Muscle of arm (tissue), 14 donors: ENCODE measurements at places on chromosomes 2 and 18. TPM values are rescaled to one million over a fixed set of nuclear protein-coding genes. Genes with fewer than 3 reads are reported as not detected.

Gene NAT8
- polyA plus RNA-seq = 0.23 TPM

Gene DOK6
- 4.7 TPM for polyA plus RNA-seq

Gene SRD5A2
- not detected for polyA plus RNA-seq

Gene VIT
- polyA plus RNA-seq = 3.8 TPM

Gene PSMA8
- polyA plus RNA-seq = not detected

Gene AFF3
- polyA plus RNA-seq = 3.7 TPM

Gene TNFRSF11A
- polyA plus RNA-seq = 3.5 TPM

Gene SULT1C4
- polyA plus RNA-seq = 16.7 TPM

DNA sequence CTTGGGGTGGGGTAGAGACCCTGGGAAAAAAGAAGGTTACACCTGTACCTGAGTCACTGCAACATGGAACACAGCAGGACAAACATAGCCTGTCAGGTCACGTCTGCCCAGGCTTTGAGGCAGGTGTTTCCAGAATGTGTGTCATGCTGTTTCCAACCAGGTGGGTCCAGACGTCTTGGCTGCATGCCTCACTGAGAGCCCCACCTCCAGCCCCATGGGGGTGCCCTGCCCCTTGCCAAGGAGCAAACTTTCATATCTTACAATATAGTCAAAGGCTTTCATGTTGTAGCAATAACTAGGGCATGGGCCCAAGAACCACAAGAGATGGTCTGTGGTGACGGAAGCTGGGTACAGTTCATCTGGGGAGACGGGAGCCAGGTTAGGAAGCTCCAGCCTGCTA lies 499.7 kb downstream of the BCL11A start:
- no peak for DNase-seq

DNA sequence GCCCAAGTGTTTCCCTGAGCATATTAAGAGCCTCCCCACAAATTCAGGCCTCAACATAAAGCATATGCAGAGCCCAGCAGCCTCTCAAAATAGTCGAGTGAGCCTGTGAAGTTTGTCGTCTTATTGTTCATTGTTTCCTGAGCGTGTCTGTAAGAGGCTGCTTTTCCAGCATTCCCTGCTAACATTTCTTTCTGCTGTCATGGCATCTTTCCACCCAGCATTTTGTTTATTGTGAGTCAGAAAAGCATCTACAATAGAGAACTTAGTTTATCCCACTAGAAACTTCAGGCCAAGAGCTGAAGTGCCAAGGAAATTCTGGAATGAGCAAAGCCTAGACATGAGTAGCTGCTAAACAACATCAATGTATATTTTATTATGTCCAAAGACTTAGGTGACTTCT lies 46.3 kb upstream of the STAM2 start:
- DNase-seq = peak; percentile 74

GRCh38 chr2:233443511-233444183 lies 89.4 kb downstream of the DGKD start:
- DNase-seq = peak; percentile 80

GRCh38 chr2:161223139-161223732 lies 63.0 kb downstream of the TANK start:
- peak; percentile 39 for DNase-seq

DNA sequence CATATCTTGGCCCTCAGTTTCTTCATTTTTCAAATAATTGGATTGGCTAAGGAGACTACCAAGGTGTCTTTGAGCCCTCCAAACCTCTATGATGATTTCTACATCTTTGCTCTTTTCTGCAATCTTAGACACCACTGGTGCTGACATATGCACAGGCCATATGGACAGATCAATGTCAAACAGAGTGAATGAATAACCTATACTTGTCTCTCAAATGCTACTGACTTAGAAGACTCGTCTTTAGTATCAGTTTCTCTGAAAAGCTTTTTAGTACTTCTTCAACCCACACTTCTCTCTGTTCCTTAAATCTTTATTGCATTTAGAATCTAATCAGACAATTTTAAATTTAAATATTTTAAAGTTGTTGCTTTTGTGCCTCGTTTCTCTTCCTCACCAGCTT lies 258.2 kb downstream of the LTBP1 start:
- DNase-seq = no peak

- DNase-seq = no peak
Observed at GRCh38 chr18:55576001-55576400, 12.0 kb downstream of the TCF4 start.

DNA sequence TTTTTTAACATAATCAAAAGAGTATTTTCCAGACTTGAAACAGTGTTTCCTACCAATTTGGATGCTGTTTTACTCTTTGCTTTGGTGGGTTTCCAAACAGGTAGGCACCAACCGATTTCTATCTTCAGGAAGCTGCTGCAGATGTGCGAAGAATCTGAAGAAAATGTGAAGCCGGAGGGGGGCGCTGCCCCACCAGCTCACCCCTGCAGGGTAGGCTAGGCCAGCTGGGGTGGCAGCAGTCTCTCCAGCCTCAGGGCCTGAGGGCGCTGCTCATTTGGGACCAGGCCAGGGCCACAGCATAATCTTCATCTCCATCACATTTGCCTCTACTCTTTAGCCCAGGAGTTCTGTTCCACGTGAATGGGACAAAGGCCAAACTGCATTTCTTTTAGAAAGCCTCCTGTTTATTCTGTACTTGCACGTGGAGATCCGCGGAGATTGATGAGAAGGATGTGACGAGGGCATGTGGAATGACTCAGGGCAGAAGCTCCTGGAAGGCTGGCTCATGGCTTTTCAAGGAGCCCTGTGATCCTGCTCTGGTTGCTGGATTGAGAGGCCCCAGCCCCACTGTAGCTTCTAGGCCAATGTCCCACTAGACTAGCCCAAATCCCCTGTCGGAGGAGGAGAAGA lies 84.2 kb upstream of the FAM136A start:
- no peak for DNase-seq

DNA sequence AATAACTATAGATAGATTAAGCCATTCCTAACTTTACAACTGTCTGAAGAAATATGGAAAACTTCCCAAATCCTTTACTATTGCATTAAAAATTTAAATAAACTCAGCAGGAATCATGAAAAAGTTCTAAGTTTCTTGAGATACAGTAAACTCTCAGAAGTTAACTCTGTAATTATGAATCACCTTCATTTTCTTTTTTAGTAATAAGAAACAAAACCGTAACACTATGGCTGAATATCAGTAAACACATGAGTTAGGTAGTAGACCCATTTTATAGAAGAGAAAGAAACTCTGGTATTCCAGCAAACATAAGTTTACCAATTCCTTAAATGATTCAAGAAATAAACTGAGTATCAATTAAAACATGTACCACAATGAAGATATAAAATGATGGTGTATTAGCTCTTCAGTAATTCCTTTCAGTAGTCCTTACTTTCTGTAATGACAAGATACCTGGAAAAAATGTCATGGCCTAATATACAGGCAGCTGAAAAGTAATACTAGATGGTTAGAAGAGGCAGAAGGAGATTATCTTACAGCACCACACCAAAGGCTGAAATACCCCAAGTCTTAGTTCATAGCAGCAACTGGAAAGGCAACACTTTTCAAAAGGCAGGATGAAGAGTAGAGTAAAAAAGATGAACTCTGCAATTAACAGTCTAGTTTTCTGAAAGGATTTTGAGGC lies 11.5 kb downstream of the TRIP12 start:
- DNase-seq = no peak

DNA sequence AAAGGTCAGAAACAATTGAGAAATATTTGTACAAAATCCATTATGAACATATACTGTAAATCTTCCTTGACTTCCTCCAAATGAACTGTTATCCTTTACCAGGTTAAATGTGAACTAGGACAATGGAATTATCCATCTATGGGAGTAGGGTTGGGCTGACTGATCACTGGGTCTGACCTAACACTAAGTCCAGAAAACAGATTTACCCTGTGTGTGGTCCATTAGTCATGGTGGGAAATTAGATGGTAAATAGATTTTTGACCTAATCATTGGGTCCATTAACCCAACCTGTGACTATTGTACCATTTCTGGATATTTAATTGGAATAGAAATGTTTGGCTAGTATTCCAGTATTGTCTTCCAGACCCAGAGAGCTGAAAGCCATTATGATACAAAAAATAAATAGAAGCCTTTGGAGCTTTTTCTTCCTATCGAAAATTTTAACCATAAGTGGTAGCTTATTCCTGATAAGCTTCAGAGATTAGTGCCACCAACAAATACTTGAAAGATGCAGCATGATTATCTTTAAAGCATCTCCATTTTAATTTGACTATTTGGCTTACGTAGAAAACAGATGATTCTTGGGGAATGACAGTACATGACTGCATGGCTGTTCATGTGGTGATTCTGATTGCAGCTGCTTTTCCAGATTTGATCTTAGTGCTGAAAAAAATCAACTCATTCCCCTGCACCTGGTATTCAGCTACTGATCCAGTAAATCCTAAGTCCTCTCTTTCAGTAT lies 703.2 kb upstream of the FSHR start:
- DNase-seq = no peak

DNA sequence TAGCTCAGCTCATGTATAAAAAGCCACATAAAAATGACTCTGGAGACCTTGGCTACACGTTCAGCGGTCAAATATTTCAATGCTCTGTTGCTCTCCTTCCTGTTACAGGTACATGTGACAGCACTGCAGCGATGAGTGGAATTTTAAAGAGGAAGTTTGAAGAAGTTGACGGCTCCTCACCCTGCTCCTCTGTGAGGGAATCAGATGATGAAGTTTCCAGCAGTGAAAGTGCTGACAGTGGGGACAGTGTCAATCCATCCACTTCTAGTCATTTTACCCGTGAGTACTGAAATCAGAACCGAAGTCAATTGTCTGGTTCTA lies 125.4 kb downstream of the CSRNP3 start:
- DNase-seq = no peak

- DNase-seq = no peak
Observed at GRCh38 chr2:135258193-135258592, 206.1 kb downstream of the RAB3GAP1 start.

DNA sequence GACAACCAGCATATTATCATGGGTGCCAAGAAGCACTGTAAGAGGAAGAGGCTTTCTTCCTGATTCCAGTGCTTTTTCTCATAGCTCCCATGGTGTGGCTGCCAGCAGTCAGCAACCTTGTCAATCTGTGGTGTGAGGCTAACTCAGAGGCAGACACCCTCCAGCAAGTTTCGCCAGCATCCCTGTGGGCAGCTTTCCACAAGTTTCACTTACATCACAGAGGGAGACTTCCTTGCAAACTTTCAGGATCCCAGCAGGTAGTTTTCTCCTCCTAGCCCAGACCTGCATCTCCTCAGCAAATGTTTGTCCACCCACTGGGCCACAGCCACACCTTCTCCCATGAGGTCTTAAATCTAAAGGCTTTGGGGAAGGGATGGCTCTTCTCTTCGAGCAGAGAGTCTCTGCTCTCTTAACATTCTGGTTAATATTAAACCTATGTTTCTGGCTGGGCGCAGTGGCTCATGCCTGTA lies 9.1 kb downstream of the DNAH7 start:
- DNase-seq = no peak

GRCh38 chr2:102190430-102191107 lies 3.7 kb downstream of the IL1RL2 start:
- DNase-seq = no peak

DNA sequence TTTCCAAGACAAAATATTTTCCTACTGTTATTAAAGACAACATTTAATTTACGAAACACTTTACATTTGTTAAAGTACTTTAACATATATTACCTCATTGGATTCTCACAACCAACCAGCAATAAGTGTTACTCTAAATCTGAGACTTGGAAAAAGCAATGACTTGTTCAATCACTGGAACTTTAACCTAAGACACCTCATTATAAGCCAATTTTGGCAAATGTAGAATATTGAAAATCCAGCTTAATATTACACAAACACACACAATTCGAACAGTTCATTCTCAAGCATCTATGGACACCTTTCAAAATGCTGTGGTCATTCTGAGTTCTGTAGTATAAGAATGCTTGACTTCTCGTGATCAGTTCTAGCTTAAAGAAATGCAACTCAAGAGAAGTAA lies 619.4 kb upstream of the CHAC2 start:
- no peak for DNase-seq

DNA sequence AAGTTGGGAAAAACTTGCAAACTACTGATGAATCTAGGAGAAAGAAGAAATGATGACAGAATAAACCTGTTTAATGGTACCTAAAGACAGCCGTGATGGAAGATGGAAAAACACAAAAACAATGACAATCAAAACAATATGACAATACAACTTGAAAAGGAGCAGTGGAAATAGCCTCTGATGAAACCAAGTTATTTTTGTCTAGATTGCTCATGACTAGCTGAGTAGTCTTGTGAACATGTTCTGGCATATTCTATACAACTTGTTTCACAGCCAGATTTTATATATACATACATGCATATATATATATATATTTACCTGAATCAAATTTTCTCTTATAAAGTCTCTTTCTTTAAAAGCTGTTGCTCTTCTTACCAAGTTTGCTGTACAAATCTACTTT lies 439.1 kb downstream of the TGIF1 start:
- no peak for DNase-seq

GRCh38 chr2:181517685-181518301 lies 60.6 kb downstream of the ITGA4 start:
- DNase-seq = peak; percentile 2

- no peak for DNase-seq
Observed at GRCh38 chr2:39508198-39508597, 71.1 kb upstream of the MAP4K3 start.

GRCh38 chr18:56992777-56993176 lies 154.1 kb upstream of the BOD1L2 start:
- no peak for DNase-seq

DNA sequence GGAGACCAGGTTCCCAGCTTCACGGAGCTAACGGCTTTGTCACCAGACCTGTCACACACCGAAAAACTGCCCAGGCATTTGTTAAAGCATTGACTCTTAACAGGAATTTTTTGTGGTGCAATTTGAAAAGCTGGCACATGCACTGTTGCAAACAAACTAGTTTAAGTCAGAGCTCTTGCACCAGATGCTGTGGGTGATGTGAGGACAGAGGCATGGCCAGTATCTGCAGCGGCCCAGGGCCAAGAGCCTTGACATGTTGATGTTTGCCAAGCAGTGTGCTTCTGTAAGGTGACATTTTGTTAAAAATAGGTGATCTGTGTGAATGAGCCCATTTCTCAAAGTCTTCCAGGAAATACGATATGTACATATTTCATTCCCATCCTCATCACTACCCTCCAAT lies 142.5 kb downstream of the MTCL1 start:
- DNase-seq = no peak

DNA sequence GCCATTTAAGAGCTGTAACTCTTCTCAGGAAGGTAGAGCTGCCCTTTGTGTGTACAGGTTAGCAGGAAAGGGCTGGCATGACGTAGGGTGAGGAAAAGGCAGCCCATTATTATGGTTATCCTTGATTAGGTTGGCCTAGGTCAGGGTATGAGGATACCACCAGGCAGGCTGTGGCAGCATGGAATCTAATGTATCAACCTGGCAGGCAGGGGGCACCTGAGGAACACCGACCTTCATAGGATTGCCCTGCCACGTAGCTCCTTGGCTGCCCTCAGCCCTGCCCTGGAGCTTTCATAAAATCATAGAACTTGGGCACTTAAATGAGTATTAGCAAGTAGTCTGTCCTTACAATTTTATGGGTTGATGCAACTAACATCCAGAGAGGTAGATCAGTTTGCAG lies 261.6 kb downstream of the LTBP1 start:
- no peak for DNase-seq
